ENCODE measurements at places on chromosomes 6 and 20.
A peak's percentile ranks its signal among the peaks of the same experiment; 100 is the strongest.

DNA sequence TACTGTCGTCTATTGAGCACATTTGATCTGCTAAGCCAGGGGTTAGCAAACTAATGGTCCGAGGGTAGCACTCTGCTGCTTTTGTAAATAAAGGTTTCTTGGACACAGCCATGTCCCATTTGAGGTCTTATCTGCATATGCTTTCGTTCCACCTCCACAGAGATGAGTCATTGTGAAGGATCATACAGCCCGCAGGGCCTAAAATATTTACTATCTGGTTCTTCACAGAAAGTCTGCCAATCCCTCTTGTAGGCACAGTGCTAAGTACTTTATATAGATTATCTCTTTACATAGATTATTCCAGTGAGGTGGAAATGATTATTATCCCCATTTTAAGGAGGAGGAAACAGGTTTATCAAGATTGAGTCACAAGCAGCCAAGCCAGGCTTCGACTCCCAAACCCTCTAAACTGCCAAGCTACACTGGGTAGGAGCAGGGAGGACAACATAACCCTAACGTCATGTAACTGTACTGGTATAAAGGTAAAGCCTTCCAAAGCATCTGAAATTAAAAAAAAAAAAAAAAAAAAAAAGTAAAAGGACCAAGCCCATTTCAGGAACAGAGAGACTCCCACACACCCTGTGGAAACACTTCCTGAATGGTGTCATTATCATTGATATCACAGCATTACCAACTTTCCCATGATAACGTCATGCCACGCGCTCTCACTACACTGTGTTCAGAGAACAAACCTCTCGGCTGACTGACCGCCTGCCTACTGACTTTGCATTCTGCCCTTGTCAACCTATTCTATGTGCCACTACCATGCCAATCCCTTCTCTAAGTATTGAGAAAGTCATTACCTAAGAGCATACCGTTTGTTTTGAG lies 101.0 kb downstream of the KIF16B start:
- DNase-seq: no peak
- peak overlapping the region; percentile 7 for H3K27ac ChIP-seq
- no peak overlapping the region for H3K4me3 ChIP-seq
- no peaks in the 10 kb centered on the region for H3K27me3 ChIP-seq
- H3K4me1 ChIP-seq: peaks cover 11% of the 10 kb centered on the region

- no peak for DNase-seq
- H3K27me3 ChIP-seq: no peaks in the 10 kb centered on the region
- no peaks in the 10 kb centered on the region for H3K36me3 ChIP-seq
- no peak overlapping the region for H3K4me3 ChIP-seq
- no peak overlapping the region for H3K27ac ChIP-seq
These were observed 76.0 kb upstream of the TOX2 start for GRCh38 chr20:43838703-43839060.

DNA sequence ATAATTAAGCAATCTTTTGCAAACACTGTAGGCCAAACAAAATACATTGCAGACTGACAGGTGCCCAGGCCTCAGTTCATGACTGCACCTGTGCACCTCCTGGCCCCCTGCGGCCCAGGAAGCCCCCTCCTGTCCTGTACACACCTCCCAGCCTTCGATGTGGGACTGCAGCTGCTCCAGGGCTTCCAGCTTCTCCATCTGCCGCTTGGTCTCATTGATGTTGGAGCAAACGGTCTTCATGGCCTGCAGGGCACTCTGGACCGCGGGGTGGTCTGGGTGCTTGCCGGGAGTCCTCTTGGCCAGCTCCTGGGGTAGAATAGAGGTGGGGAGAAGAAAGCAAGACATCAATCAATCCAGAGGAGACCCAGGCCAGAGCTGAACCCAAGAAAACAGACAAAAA lies 119.7 kb downstream of the PREX1 start:
- H3K4me3 ChIP-seq: no peak overlapping the region
- peaks cover 5% of the 10 kb centered on the region for H3K27me3 ChIP-seq
- no peaks in the 10 kb centered on the region for H3K36me3 ChIP-seq
- DNase-seq: no peak
- no peak overlapping the region for H3K27ac ChIP-seq

GRCh38 chr20:14925300-14925699 lies 587.9 kb upstream of the FLRT3 start:
- H3K27me3 ChIP-seq: no peaks in the 10 kb centered on the region
- no peak overlapping the region for H3K27ac ChIP-seq
- H3K4me3 ChIP-seq: no peak overlapping the region
- no peak for DNase-seq
- no peaks in the 10 kb centered on the region for H3K36me3 ChIP-seq

- peak; percentile 13 for DNase-seq
- H3K4me3 ChIP-seq: peak overlapping the region; percentile 64
- H3K4me1 ChIP-seq: peaks cover 24% of the 10 kb centered on the region
These were observed 82.2 kb downstream of the MYO6 start for GRCh38 chr6:75830959-75831885.

DNA sequence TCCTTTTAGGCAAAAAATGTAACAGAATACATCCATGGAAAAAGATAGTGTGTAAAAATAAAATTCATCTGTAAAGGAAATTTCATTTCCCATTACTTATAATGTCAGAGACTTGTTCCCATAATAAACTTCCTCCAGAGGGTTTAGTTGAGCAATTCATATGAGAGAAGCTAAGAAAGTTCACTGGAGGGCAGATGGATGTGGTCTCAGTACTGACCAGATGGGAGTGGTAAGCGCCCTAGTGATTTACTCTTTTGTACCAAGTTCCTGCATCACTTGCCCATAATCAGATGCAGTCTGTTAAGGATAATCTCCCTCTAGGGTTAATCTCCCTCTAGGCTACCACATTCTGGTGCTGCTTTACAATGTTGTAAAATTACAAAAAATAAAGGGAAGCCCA lies 61.7 kb downstream of the ESF1 start:
- H3K4me3 ChIP-seq: no peak overlapping the region
- no peak overlapping the region for H3K27ac ChIP-seq
- no peak for DNase-seq
- H3K4me1 ChIP-seq: no peaks in the 10 kb centered on the region
- H3K36me3 ChIP-seq: peaks cover 2% of the 10 kb centered on the region
- H3K27me3 ChIP-seq: no peaks in the 10 kb centered on the region

- H3K27me3 ChIP-seq: no peaks in the 10 kb centered on the region
- no peak overlapping the region for H3K4me3 ChIP-seq
- no peak overlapping the region for H3K27ac ChIP-seq
- no peak for DNase-seq
- H3K36me3 ChIP-seq: no peaks in the 10 kb centered on the region
- H3K4me1 ChIP-seq: no peaks in the 10 kb centered on the region
These were observed 418.5 kb downstream of the LMBRD1 start for GRCh38 chr6:69378326-69378725.

DNA sequence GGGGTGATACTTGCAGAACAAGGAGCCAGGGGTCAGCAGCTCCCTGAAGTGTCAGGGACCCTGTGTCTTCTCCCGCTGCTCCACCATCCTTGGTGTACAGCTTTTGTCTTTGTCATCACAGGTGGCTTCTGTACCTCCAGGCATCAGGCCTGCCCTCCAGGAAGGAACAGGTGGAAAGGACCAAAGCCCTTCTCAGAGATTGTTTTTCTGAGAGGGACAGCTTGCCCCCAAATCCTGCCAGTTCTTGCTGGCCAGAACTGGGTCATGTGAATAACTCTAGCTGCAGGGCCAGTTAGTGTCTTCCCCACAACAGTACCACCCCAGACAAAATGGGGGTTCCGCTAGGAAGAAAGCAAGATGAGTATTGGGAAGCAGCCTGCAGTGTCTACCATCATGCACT lies 31.4 kb downstream of the SNPH start:
- no peak overlapping the region for H3K27ac ChIP-seq
- no peak overlapping the region for H3K4me3 ChIP-seq
- H3K4me1 ChIP-seq: peaks cover 9% of the 10 kb centered on the region
- no peak for DNase-seq

DNA sequence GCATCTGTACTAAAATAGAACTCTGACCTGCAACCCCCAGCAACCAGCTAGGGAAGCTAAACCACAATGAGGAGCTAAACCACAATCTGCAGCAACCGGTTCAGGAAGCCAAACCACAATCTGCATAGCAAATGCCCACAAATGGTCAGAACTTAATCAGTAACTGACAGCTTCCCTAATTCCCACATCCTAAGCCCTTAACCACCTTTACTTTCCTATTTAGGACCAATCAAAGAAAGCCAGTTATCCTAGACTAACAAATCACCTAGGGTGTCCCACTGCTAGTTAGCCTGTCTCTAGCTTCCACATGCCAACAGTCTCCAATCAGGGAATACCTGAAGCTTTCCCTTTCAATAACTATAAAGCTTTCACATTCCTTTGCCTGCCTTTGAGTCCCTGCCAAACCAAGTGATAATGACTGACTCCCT lies 424.6 kb upstream of the PTCHD4 start:
- H3K4me1 ChIP-seq: peaks cover 6% of the 10 kb centered on the region
- H3K27ac ChIP-seq: no peak overlapping the region
- no peaks in the 10 kb centered on the region for H3K36me3 ChIP-seq
- DNase-seq: peak; percentile 7
- H3K4me3 ChIP-seq: no peak overlapping the region
- H3K27me3 ChIP-seq: peaks cover 31% of the 10 kb centered on the region

GRCh38 chr6:126963077-126963809 lies 155.2 kb upstream of the RSPO3 start:
- no peak overlapping the region for H3K27ac ChIP-seq
- no peaks in the 10 kb centered on the region for H3K27me3 ChIP-seq
- no peak for DNase-seq

GRCh38 chr20:36093025-36093803 lies 61.3 kb upstream of the EPB41L1 start:
- peaks cover 26% of the 10 kb centered on the region for H3K4me1 ChIP-seq
- H3K27ac ChIP-seq: no peak overlapping the region
- H3K4me3 ChIP-seq: peak overlapping the region; percentile 84
- H3K27me3 ChIP-seq: no peaks in the 10 kb centered on the region
- DNase-seq: no peak
- H3K36me3 ChIP-seq: no peaks in the 10 kb centered on the region

GRCh38 chr6:3328796-3329195 lies 70.0 kb downstream of the PSMG4 start:
- no peak overlapping the region for H3K27ac ChIP-seq
- H3K27me3 ChIP-seq: no peaks in the 10 kb centered on the region
- H3K36me3 ChIP-seq: no peaks in the 10 kb centered on the region

- H3K27ac ChIP-seq: no peak overlapping the region
- no peaks in the 10 kb centered on the region for H3K36me3 ChIP-seq
- no peaks in the 10 kb centered on the region for H3K27me3 ChIP-seq
- DNase-seq: no peak
- no peak overlapping the region for H3K4me3 ChIP-seq
These were observed 625.7 kb downstream of the TFAP2A start for GRCh38 chr6:9789201-9789600.

GRCh38 chr6:106525107-106525881 lies 104.0 kb downstream of the RTN4IP1 start:
- peaks cover 54% of the 10 kb centered on the region for H3K4me1 ChIP-seq
- DNase-seq: no peak
- no peaks in the 10 kb centered on the region for H3K27me3 ChIP-seq
- peaks cover 5% of the 10 kb centered on the region for H3K36me3 ChIP-seq
- peak overlapping the region; percentile 99 for H3K27ac ChIP-seq
- H3K4me3 ChIP-seq: no peak overlapping the region

GRCh38 chr6:155882527-155883333 lies 427.1 kb upstream of the NOX3 start:
- no peaks in the 10 kb centered on the region for H3K27me3 ChIP-seq
- no peak overlapping the region for H3K4me3 ChIP-seq
- no peaks in the 10 kb centered on the region for H3K4me1 ChIP-seq

- no peak overlapping the region for H3K4me3 ChIP-seq
- no peaks in the 10 kb centered on the region for H3K36me3 ChIP-seq
- DNase-seq: no peak
- no peaks in the 10 kb centered on the region for H3K4me1 ChIP-seq
These were observed 290.2 kb downstream of the TSHZ2 start for GRCh38 chr20:53262365-53262764.

DNA sequence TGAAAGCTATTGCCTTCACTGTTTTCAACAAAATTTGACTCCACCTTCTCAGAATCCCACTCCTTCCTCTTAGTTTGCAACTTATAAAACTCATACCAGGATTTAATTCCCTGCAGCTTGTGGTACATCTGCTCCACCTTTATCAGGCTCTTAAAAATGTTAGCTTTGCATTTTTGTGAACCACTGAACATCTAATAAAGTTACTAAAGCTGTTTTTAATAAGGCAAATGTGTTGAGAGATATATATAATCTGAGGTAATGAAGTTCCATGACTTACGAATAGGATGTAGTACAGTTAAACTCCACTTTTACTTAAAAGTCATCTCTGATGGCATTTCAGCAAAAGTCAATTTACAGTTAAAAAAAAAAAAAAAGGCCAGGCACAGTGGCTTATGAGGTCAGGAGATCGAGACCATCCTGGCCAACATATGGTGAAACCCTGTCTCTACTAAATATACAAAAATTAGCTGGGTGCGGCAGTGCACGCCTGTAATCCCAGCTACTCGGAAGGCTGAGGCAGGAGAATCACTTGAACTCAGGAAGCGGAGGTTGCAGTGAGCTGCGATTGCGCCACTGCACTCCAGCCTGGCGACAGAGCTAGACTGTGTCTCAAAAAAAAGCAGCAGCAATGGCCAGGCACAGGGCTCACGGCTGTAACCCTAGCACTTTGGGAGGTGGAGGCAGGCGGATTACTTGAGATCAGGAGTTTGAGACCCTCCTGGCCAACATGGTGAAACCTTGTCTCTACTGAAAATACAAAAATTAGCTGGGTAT lies 106.2 kb downstream of the KIF13A start:
- no peak for DNase-seq
- H3K4me1 ChIP-seq: peaks cover 31% of the 10 kb centered on the region
- no peaks in the 10 kb centered on the region for H3K27me3 ChIP-seq
- H3K27ac ChIP-seq: no peak overlapping the region
- H3K4me3 ChIP-seq: no peak overlapping the region

GRCh38 chr6:139109558-139109957 lies 25.3 kb upstream of the HECA start:
- DNase-seq: no peak
- no peaks in the 10 kb centered on the region for H3K27me3 ChIP-seq
- no peak overlapping the region for H3K27ac ChIP-seq
- no peaks in the 10 kb centered on the region for H3K36me3 ChIP-seq

DNA sequence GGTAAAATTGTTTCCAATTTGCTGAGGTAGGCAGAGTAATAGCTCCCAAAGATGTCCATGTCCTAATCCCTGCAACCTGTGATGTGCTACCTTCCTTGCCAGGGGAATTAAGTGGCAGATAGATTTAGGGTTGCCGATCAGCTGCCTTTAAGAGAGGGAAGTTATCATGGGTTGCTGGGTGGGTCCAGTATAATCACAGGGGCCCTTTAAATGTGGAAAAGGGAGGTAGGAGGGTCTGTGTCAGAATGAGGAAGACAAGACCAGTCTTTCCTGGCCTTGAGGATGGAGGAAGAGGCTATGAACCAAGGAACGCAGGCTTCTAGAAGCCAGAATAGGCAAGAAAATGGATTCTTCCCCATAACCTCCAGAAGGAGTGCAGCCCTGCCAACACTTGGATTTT lies 50.7 kb downstream of the CTCFL start:
- H3K36me3 ChIP-seq: no peaks in the 10 kb centered on the region
- no peak overlapping the region for H3K27ac ChIP-seq
- no peak for DNase-seq
- H3K4me3 ChIP-seq: no peak overlapping the region
- no peaks in the 10 kb centered on the region for H3K4me1 ChIP-seq

GRCh38 chr6:12069891-12070529 lies 57.9 kb downstream of the HIVEP1 start:
- H3K4me1 ChIP-seq: peaks cover 15% of the 10 kb centered on the region
- no peak overlapping the region for H3K27ac ChIP-seq
- no peak for DNase-seq
- no peak overlapping the region for H3K4me3 ChIP-seq

- no peaks in the 10 kb centered on the region for H3K27me3 ChIP-seq
- no peak for DNase-seq
These were observed 37.1 kb downstream of the IGF2R start for GRCh38 chr6:160005861-160006540.

GRCh38 chr6:44057931-44058616 lies 69.2 kb downstream of the MRPL14 start:
- DNase-seq: no peak
- no peak overlapping the region for H3K4me3 ChIP-seq
- peak overlapping the region; percentile 64 for H3K27ac ChIP-seq
- no peaks in the 10 kb centered on the region for H3K36me3 ChIP-seq
- peaks cover 60% of the 10 kb centered on the region for H3K4me1 ChIP-seq

Data from keratinocyte (primary cell).